ENCODE measurements at places on chromosomes 12 and 14. TPM values are rescaled to one million over a fixed set of nuclear protein-coding genes. Genes with fewer than 3 reads are reported as not detected.

PTCSC3 gene
- total RNA-seq, result not detected

PRH2 gene
- total RNA-seq, result not detected

TNFAIP2 gene
- total RNA-seq, result 135 TPM

GPR65 gene
- total RNA-seq, result 2.8 TPM

DPPA3 gene
- not detected for total RNA-seq

TMEM63C gene
- not detected for total RNA-seq

IFNG-AS1 gene
- total RNA-seq, result not detected

EFS gene
- 38.2 TPM for total RNA-seq

RDH16 gene
- total RNA-seq, result 0.71 TPM

RPGRIP1 gene
- total RNA-seq, result not detected

GPRC5D gene
- not detected for total RNA-seq

GRCh38 chr12:44126806-44127205 is 290.9 kb downstream of the TMEM117 start:
- peaks cover 3% of the 10 kb centered on the region for H3K4me1 ChIP-seq
- no peaks in the 10 kb centered on the region for H3K36me3 ChIP-seq
- no peak for DNase-seq
- no peaks in the 10 kb centered on the region for H3K27me3 ChIP-seq
- no peak overlapping the region for H3K27ac ChIP-seq
- no peak overlapping the region for H3K4me3 ChIP-seq

GRCh38 chr12:127810041-127810440 is 456.9 kb upstream of the TMEM132C start:
- H3K27me3 ChIP-seq, result no peaks in the 10 kb centered on the region
- H3K4me3 ChIP-seq, result no peak overlapping the region
- H3K36me3 ChIP-seq, result no peaks in the 10 kb centered on the region
- DNase-seq, result no peak
- peak overlapping the region; percentile 15 for H3K27ac ChIP-seq
- peaks cover 20% of the 10 kb centered on the region for H3K4me1 ChIP-seq

GRCh38 chr12:79691511-79692248 is 916 bp upstream of the PAWR start:
- peak; percentile 6 for DNase-seq
- H3K4me3 ChIP-seq, result peak overlapping the region; percentile 99
- H3K27ac ChIP-seq, result peak overlapping the region; percentile 92
- no peaks in the 10 kb centered on the region for H3K36me3 ChIP-seq
- H3K4me1 ChIP-seq, result peaks cover 13% of the 10 kb centered on the region

GRCh38 chr14:67733616-67734015 is 31.9 kb downstream of the RDH12 start:
- no peaks in the 10 kb centered on the region for H3K36me3 ChIP-seq
- no peaks in the 10 kb centered on the region for H3K4me1 ChIP-seq
- no peak for DNase-seq
- H3K27me3 ChIP-seq, result no peaks in the 10 kb centered on the region
- no peak overlapping the region for H3K4me3 ChIP-seq

- H3K27ac ChIP-seq, result no peak overlapping the region
- H3K27me3 ChIP-seq, result no peaks in the 10 kb centered on the region
- H3K4me3 ChIP-seq, result no peak overlapping the region
- no peaks in the 10 kb centered on the region for H3K4me1 ChIP-seq
- peaks cover 28% of the 10 kb centered on the region for H3K36me3 ChIP-seq
These were observed 29.6 kb downstream of the HIP1R start for GRCh38 chr12:122864894-122865253.

DNA sequence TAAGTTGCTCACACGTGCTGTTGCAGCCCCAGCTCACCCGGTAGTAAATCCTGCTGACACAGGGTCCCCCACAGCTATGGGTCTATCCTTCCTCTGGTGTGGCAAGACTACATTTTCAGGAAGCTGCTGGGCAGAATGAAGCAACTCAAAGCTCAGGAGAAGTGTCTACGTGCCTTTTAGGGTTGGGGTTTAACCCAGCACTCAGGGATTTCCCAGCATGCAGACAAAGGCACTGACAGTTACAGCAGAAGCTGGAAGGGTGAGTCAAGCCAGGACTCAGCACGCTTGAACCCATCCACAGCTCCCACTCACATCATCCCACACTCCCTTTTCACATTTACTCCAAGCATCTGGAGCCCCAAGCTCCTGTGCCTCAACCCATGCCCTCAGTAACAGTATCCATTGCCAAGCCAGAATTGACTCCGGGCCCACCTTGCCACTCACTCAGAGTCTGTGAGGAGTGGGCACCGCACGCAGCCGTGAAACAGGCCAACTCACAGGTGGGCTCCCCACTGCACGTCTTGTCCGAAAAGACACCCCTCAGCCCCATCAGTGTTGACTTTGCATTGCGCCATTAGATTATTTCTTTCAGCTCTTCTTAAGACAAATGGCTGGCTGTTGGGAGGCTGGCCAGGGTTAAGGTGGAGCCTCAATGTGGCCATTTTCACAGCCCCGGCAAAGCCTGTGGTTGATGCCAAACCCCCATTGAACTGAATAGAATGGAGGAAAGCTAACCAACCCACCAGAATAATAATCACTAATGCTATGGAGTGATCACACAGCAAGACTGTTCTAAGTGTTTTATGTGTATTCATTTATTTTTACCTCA is 59.6 kb downstream of the ZFP36L1 start:
- H3K4me3 ChIP-seq, result no peak overlapping the region
- H3K27me3 ChIP-seq, result no peaks in the 10 kb centered on the region
- no peaks in the 10 kb centered on the region for H3K36me3 ChIP-seq
- H3K27ac ChIP-seq, result no peak overlapping the region
- peaks cover 17% of the 10 kb centered on the region for H3K4me1 ChIP-seq
- DNase-seq, result no peak

GRCh38 chr12:15834575-15834974 is 45.4 kb upstream of the EPS8 start:
- no peak overlapping the region for H3K27ac ChIP-seq
- H3K36me3 ChIP-seq, result no peaks in the 10 kb centered on the region
- no peak overlapping the region for H3K4me3 ChIP-seq
- H3K4me1 ChIP-seq, result peaks cover 29% of the 10 kb centered on the region
- DNase-seq, result no peak
- no peaks in the 10 kb centered on the region for H3K27me3 ChIP-seq

- H3K4me1 ChIP-seq, result peaks cover 18% of the 10 kb centered on the region
- no peaks in the 10 kb centered on the region for H3K36me3 ChIP-seq
- no peak overlapping the region for H3K4me3 ChIP-seq
- H3K27ac ChIP-seq, result peak overlapping the region; percentile 99
These were observed 12.9 kb upstream of the NEMF start for GRCh38 chr14:49865431-49865859.

DNA sequence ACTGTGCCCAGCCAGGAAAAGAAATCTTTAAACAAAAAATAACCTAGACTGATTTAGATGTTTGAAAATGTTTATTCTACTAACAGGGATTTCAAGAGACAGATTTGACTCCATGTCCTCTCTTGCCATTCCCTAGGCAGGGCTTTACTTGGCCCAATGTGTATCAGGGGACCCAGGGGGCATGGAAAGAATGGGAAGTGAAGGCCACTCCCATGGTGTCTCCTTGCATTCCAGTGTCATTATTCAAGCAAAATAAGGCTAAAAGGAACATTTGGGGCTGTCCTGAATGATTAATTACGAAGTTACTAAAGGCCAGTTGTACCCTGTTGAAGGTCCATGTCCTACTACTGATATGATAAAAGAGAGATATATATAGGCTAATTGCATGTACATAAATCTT is 151.9 kb upstream of the ATF7IP start:
- H3K4me3 ChIP-seq, result no peak overlapping the region
- H3K36me3 ChIP-seq, result no peaks in the 10 kb centered on the region
- H3K27me3 ChIP-seq, result no peaks in the 10 kb centered on the region
- DNase-seq, result no peak
- H3K27ac ChIP-seq, result no peak overlapping the region

GRCh38 chr12:46455648-46456352 is 83.2 kb upstream of the SLC38A2 start:
- no peak overlapping the region for H3K4me3 ChIP-seq
- H3K4me1 ChIP-seq, result peaks cover 17% of the 10 kb centered on the region
- no peaks in the 10 kb centered on the region for H3K36me3 ChIP-seq
- no peak overlapping the region for H3K27ac ChIP-seq
- H3K27me3 ChIP-seq, result no peaks in the 10 kb centered on the region
- DNase-seq, result no peak

- no peak for DNase-seq
- H3K36me3 ChIP-seq, result no peaks in the 10 kb centered on the region
- H3K4me1 ChIP-seq, result peaks cover 14% of the 10 kb centered on the region
- H3K27ac ChIP-seq, result no peak overlapping the region
- H3K4me3 ChIP-seq, result no peak overlapping the region
These were observed 116.6 kb downstream of the CALM1 start for GRCh38 chr14:90513161-90514014.

DNA sequence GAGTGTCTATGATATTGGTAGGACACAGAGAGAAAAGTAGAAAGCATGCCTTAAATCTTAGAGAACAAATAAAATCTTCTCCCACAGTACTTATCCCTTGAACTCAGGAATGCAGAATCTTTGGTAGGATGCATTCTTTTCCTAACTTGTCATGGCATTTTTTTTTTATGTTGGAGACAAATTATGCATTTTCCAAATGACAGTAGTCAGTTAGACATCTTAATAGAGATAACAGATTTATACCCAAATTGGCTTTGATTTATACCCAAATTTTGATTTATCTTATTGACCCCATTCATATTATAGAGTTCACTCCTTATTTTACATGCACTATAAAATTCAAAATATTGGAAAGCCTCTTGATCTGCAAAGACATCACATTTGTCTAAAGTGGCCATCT is 132.9 kb downstream of the CNTN1 start:
- no peak overlapping the region for H3K27ac ChIP-seq
- H3K27me3 ChIP-seq, result no peaks in the 10 kb centered on the region
- DNase-seq, result no peak
- no peaks in the 10 kb centered on the region for H3K4me1 ChIP-seq

DNA sequence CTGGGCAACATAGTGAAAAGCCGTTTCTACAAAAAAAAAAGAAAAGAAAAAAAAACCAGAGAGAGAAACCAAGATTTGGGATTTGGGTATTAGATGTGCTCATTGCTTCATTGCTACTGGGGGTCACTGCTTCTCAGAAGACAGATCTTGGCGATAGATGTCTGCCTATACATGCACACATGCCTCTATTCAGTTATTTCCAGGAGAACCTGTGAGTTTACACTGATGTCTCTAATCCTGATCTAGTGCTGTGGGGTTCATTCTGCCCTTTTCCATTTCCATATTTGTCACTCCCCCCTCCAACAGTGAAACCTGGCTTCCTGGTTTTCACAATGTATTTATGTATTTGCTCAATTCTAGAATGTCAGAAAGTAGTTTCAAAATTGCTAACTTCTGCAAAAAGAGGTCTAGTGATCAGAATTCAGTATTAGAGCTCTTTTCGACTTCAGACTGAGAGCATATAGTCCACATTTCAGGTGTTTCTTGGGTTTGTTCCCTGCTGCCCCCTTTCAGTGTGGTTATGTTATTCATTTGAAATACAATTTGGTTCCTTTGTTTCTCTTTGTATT is 111.0 kb downstream of the SLC25A47 start:
- H3K4me1 ChIP-seq, result no peaks in the 10 kb centered on the region
- H3K4me3 ChIP-seq, result no peak overlapping the region
- H3K36me3 ChIP-seq, result no peaks in the 10 kb centered on the region
- DNase-seq, result no peak

- H3K4me3 ChIP-seq, result peak overlapping the region; percentile 47
- H3K4me1 ChIP-seq, result peaks cover 12% of the 10 kb centered on the region
- no peaks in the 10 kb centered on the region for H3K27me3 ChIP-seq
- H3K27ac ChIP-seq, result peak overlapping the region; percentile 13
- no peak for DNase-seq
These were observed 90.1 kb upstream of the PELI2 start for GRCh38 chr14:56027916-56028712.

GRCh38 chr14:22844221-22845102 is 8.1 kb downstream of the MMP14 start:
- no peak overlapping the region for H3K27ac ChIP-seq
- peaks cover 32% of the 10 kb centered on the region for H3K4me1 ChIP-seq
- no peak overlapping the region for H3K4me3 ChIP-seq
- H3K27me3 ChIP-seq, result no peaks in the 10 kb centered on the region

- peak; percentile 82 for DNase-seq
- H3K4me3 ChIP-seq, result peak overlapping the region; percentile 61
- no peaks in the 10 kb centered on the region for H3K36me3 ChIP-seq
- H3K4me1 ChIP-seq, result peaks cover 38% of the 10 kb centered on the region
- H3K27me3 ChIP-seq, result no peaks in the 10 kb centered on the region
These were observed 55.3 kb downstream of the VCPKMT start for GRCh38 chr14:50060871-50061663.

DNA sequence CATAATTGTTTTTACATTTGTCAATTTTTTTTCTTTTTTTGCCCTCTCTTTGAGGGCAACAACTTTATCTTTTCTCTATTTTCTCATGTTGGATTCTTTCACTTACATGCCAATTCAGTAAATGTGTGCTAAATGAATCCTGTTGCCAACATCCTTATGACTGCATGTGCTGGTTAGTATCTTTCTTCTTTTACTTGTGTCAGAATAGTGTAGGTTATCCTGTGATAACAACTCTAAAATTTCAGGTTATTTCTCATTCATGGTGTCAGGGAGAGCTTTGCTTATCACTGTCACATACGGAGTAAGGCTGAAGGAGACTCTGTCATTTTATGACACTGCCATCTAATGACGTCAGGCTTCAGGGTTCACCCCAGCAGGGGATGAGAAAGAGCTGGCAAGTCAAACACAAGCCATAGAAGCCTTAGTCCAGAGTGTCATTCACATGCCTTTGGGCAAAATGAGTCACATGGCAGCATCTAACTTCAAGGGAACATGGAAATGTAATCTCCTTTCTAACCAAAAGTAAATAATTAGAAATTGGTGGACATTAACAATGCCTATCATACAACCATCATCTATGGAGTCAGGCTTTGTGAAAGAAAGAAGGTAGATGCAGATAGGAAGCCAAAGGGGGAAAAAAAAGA is 242.5 kb upstream of the ATP2B1 start:
- H3K36me3 ChIP-seq, result no peaks in the 10 kb centered on the region
- DNase-seq, result no peak
- no peak overlapping the region for H3K27ac ChIP-seq
- H3K27me3 ChIP-seq, result no peaks in the 10 kb centered on the region

DNA sequence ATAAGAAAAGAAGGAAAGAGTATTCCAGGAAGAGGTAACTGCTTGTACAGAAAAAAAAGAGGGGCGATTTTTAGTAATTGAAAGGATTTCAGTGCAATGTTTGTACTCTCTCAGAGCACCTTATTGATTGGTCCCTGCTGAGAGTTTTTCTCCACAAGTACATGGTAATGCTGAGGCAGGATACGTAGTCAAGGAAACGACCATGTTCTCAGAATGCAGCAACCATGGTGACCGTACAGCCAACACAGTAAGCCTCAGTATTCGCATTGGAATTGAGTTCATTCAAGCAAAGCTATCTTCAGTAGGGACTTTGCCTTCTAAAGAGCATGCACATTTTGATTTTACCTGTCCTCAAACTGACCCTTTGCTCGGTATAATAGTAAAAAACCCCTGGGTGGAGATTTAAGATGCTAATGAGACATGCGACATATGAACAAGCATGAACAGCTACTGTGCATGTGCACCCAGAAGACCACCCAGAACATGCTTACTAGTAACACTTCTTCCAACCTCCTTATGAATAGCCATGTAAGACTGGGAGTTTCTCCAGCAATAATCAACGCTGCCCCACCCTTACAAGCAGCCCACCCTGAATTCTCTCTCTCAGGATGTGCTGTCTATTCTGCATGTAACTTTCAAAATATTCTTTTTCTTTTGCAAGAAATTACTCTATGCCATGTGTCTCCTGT is 6.2 kb upstream of the SLC41A2 start:
- no peak for DNase-seq
- peaks cover 12% of the 10 kb centered on the region for H3K4me1 ChIP-seq
- H3K4me3 ChIP-seq, result no peak overlapping the region
- H3K27ac ChIP-seq, result no peak overlapping the region
